ENCODE measurements at places on chromosomes 7 and 10. TPM values are rescaled to one million over a fixed set of nuclear protein-coding genes. Genes with fewer than 3 reads are reported as not detected.

The SNCG gene
- total RNA-seq: 48.3 TPM

The ST8SIA6 gene
- 0.15 TPM for total RNA-seq

The CPN1 gene
- not detected for total RNA-seq

The NCF1 gene
- not detected for total RNA-seq

The RPEL1 gene
- 0.12 TPM for total RNA-seq

The COL26A1 gene
- total RNA-seq: not detected

Data from smooth muscle cell of the coronary artery (primary cell).